ENCODE measurements at places on chromosomes 7 and 10. TPM values are rescaled to one million over a fixed set of nuclear protein-coding genes. Genes with fewer than 3 reads are reported as not detected.

- no peak for DNase-seq
Observed at GRCh38 chr7:132450696-132451095, 125.6 kb downstream of the PLXNA4 start.

GRCh38 chr10:107371801-107372200 lies 207.3 kb upstream of the SORCS1 start:
- DNase-seq = no peak

Gene RINT1
- polyA plus RNA-seq = 35.4 TPM

Gene KAT6B
- 29.0 TPM for polyA plus RNA-seq

Gene GRID2IP
- not detected for polyA plus RNA-seq

DNA sequence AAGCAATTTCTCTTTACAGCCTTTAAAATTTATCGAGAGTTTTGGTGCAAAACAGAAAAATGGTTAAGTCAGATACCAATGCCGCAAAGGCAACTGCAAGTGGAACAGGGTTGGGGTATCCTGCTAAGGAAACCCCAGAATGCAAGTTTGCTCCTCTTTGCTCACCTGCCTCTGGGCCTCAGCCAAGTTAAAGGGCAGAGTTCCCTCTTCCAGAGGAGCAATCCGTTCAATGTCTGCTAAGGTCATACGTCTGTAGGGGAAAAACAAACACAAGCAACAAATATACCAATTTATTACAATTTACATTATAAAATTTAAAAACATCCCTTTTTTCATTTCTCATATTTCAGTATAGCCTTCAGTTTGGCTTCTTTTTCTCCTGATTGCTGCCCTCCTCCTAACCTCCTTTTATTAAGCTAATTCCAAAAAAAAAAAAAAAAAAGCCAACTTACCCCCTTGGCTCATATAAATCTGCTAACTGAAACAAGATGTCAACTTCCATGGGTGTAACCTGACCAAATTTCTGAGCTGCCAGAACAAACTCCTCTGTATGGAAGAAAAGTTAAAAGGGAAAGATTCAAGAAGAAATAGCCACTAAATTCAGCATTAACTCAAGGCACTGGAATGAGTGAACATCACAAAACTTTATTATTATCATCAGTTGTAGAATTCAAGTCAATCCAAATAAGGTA lies 132.6 kb downstream of the SLC25A13 start:
- DNase-seq = no peak

Gene SPDYE1
- polyA plus RNA-seq = not detected

DNA sequence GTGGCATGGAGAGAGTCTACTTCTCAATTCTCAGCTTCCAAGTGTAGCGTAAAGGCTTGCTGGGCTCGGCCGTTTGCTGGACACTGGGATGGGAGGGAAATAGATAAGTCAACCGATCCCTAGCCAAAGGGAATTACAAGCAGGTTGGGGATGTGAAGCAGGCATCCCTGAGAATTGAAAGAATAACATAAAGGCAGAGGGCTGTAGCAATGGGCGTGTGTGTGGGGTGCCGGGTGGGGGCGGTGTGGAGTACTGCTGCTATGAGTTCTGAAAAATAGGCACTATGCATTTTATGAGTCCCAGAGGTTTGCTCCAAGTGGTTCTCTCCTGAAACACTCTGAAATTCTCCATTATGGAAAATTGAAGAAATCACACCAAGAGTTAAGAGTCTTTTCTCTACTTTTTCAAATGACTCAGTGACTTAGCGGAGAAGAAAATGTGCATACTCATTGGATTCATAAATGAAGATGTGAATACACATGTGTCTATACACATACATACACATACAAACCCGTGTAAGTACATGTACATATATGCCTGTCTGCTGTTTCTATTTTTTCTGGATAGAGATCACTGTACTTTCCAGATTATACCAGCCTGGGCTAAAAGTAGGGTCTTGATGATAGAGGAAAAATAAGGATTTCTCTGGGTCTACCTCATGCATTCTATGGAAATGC lies 65.4 kb downstream of the ADRA2A start:
- no peak for DNase-seq

- DNase-seq = no peak
Observed at GRCh38 chr10:131644289-131644688, 256.5 kb upstream of the PPP2R2D start.
